ENCODE measurements at places on chromosomes 6 and 20.

DNA sequence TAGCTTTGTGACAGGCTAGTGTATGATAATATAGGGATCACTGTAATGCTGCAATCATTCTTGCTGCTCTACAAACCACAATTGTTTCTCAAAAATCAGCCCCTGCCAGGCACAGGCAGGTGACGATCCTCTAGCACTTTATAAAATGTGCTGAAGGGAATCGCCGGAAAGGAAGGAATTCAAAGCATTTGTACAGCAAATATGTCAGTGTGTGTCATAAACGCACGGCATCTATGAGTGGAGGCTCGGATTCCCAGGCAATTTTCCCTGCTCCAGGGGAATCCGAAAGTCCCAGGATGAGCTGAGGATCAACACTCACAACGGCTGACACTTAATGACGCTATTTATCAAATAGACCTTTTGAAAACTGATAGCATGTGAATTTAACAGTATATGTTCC lies 1.4 kb downstream of the PHACTR1 start:
- no peak for DNase-seq

DNA sequence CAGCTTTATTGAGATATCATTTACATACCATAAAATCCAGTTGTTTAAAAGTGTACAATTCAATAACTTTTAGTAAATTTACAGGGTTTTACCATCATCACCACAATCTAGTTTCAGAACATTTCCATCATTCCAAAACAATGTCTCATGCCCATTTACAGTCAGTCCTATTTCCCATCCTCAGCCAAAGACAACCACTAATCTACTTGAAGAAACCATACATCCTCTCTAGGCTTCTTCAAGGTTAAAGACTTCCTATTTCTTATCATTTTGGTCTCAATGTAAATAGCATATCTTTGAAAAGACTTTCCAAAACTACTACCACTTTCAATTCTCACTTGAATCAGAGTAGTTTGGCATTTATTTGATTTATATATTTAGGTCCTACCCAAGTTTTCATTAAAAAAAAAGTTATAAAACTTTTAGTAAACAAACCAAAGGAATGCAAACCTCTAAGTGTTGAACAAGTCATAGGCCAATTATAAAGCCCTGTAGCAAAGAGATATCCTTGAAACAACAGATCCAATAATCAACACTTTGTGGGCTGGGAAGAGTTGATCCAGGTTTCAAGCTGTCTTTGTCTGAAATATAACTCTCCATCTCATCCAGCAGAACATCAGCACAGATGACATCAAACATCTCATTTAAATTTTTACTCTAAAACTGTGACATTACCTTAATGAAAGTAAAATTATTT lies 211.3 kb upstream of the RUNX2 start:
- DNase-seq = no peak

DNA sequence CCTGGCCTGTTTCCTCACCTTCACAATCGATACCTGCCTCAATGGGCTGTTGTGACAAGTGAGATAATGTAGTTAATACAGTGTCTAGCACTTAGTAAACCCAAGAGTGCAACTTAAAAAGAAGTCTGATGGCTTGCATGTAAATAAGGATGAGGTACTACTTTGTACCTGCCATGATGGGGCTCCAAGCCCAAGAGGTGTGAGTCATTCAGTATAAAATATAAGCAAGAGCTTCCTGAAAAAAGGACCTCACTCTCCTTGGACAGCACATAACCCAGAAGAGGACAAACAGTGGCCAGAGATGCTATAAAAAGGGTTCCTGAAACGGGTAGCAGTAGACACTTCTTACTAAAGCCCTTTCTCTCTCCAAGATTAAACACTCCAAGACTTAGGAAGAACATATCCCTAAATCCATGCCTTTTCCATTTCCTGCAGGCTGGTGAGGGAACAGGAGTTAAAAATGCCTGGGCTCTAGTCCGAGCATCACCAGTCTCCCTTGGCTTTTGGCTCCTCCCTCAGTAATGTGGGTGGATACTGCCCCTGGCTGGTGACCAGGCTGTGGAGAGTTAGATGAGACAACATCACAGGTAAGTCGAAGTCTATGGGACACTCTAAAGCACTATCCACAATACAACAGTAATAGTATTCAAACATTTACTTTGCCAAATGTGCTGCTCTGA lies 4.3 kb downstream of the UBE2V1 start:
- DNase-seq = no peak

DNA sequence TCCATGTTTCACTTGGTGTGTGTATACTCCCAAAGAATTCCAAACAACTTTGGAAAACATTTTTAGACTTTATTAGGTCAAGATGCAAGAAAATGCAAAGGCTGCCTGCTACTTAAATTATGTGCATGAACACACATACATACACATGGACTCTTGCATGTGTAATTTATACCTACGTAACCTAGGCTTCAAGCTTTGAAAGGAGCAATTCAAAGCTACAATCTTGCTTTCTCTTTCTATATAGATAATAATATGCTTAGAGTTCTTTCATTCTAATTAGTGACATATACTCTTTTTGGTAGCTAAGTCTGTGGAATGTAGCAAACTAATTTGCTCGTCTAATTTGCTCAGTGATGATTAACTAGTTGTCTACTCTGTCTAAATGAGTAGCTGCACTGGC lies 146.5 kb downstream of the EPHA7 start:
- DNase-seq = no peak

- DNase-seq = no peak
Observed at GRCh38 chr6:30820193-30820592, 64.1 kb upstream of the DDR1 start.

- DNase-seq = no peak
Observed at GRCh38 chr6:145148776-145149175, 586.5 kb downstream of the EPM2A start.

Data from GM19239 (cell line).